ENCODE measurements at places on chromosomes 2 and 18.

- DNase-seq: no peak
Measured at GRCh38 chr2:169562519-169562918, 11.1 kb downstream of the FASTKD1 start.

- no peak for DNase-seq
Measured at GRCh38 chr2:28664120-28664842, 87.3 kb upstream of the PPP1CB start.

DNA sequence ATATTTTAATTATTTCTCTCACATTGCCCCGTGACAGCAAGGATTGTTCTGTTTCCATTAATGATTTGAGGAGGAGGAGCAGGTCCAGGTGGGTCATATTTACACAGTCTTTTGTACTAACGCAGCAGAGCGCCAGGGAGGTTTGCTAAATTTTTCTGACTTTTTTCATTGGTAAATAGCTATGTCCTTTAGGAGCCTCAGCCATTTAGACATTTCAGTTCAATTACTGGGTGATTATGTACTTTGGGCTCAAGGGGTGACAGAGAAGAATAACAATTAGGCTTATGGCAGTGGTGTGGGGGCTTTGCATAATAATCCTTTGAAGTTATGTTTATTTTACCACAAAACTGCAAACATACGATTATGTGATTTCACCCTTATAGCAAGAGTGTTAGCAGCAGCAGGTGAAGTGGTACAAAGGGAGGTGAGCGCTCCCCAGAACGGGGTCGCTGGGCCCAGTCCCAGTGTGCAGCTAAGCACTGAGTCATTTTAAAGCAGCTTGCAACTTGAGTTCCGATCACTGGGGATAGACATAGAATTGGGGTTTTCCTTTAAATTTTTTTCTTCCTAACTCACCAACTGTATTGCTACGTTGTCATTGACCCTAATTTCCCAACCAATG is 80.3 kb downstream of the TSHZ1 start:
- no peak for DNase-seq

- DNase-seq: no peak
Measured at GRCh38 chr2:17958466-17959092, 80.1 kb downstream of the KCNS3 start.

DNA sequence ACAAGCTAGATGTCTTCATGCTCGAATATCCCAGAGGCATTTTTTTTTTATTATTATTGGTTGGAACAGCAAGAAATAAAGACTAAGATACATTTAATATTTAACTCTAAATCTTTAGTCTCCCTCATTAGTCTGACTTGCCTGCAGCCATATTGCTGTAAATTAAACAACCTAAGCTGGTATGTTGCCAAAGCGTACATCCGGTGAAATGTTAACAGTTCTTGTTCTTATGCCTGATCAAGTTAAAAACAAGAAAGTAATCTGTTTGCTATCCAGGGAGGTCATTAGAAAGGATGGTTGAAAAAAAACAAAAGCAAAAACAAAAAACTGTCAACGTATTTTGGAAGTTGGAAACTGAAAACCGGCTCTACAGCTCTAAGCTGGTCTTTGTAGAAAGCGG is 125.9 kb upstream of the NABP1 start:
- no peak for DNase-seq

- no peak for DNase-seq
Measured at GRCh38 chr18:4384932-4385331, 70.2 kb downstream of the DLGAP1 start.

GRCh38 chr18:8051453-8051852 is 484.3 kb downstream of the PTPRM start:
- DNase-seq: no peak

GRCh38 chr2:54559593-54560145 is 103.5 kb downstream of the SPTBN1 start:
- DNase-seq: peak; percentile 19

DNA sequence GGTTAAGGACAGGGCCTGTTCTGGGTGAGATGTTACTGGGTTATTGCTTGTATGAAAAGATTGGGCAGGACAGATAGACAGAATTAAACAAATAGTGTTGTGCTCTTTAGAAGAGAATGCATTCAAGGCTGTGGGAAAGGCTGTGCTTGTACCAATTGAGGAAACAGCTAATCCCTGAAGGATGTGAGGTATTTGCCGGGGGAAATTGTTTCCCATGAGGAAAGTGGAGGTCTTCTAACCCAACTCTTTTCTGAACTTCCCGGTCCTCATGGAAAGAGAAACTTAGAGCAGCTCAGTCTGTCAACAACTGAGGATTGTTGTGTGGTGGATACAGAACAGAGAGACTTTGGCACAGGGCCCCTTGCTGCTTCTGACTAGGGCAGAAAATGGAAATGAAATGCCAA is 9.5 kb downstream of the SLC1A4 start:
- no peak for DNase-seq

- no peak for DNase-seq
Measured at GRCh38 chr2:101435001-101435862, 39.7 kb downstream of the RFX8 start.

GRCh38 chr2:23069923-23070322 is 315.1 kb upstream of the KLHL29 start:
- no peak for DNase-seq

GRCh38 chr18:62425465-62426190 is 97.2 kb upstream of the ZCCHC2 start:
- peak; percentile 79 for DNase-seq

DNA sequence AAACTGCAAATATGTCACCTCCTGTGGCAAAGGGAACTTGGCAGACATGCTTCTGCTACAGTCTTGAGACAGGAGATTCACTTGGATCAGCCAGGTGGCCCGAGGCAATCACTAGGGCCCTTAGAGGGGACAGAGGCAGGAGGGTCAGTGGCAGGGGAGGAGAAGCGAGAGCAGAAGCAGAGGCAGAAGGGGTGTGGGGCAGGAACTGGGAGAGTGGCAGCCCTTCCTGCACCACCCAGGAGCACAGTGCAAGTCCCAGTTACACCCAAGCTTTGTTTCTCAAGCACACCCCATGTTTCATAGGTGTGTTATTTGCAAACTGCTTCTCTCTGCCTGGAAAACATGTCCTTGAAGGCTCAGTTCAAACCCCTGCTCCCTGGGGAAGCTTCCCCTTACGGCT is 309.7 kb upstream of the MYT1L start:
- no peak for DNase-seq
